ENCODE measurements at places on chromosomes 5 and 9.

- DNase-seq, result peak; percentile 94
Measured at GRCh38 chr5:181260720-181261319, at the start of gene TRIM52. Gene TRIM52, minus strand, starts transcription at chr5:181261143. Its CDS starts 330 bp downstream, at chr5:181260813.

- no peak for DNase-seq
Measured at GRCh38 chr9:100739666-100740065, 161.8 kb downstream of the CAVIN4 start.

- no peak for DNase-seq
Measured at GRCh38 chr5:178642351-178642909, 15.6 kb upstream of the CLK4 start.

GRCh38 chr5:127667926-127668325 is 19.0 kb downstream of the CTXN3 start:
- DNase-seq, result no peak

GRCh38 chr5:109273594-109273993 is 136.2 kb downstream of the PJA2 start:
- DNase-seq, result no peak

- DNase-seq, result no peak
Measured at GRCh38 chr5:141941779-141942178, 16.2 kb downstream of the PCDH12 start.

DNA sequence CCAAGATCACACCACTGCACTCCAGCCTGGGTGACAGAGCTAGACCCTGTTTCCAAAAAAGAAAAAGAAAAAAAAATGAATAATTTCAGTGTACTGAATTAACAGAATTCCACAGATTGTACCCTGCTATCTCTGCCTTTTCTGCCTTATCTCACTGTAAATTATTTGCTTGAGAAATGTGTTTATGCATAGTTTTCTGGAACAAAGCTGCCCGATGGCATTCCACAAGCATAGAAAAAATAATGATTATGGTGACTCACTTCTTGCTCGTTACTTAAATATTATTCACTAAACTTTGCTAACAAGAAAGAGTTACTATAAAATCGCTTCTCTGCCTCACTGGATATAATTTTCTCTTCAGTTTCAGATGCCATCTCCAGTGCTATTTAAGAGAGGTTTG is 88.7 kb upstream of the FAM169A start:
- no peak for DNase-seq

- DNase-seq, result no peak
Measured at GRCh38 chr5:107023732-107024131, 647.0 kb downstream of the EFNA5 start.

GRCh38 chr5:133200256-133200655 is 148.4 kb downstream of the HSPA4 start:
- DNase-seq, result no peak

DNA sequence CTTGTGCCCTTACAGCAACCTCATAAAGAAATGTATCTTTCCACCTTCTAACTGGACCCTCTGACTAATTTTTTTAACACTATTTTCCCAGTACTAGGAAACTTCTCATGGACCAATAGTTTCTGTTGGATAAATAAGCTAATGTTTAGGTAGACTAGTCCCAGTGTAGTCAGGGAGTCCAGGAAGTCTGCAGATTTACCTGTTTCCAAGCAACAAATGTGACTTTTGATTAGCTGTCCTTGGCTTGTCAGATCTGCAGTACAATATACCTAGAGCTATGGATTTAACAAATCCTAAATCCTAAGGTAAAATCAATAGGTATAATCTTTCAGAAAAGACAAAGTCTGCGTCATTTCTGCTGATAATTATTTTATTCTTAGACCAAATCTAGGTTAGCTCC is 55.7 kb downstream of the FAM174A start:
- no peak for DNase-seq

- DNase-seq, result no peak
Measured at GRCh38 chr5:68710514-68710913, 383.3 kb upstream of the SLC30A5 start.

- DNase-seq, result no peak
Measured at GRCh38 chr9:135223831-135224230, 136.4 kb downstream of the OLFM1 start.

DNA sequence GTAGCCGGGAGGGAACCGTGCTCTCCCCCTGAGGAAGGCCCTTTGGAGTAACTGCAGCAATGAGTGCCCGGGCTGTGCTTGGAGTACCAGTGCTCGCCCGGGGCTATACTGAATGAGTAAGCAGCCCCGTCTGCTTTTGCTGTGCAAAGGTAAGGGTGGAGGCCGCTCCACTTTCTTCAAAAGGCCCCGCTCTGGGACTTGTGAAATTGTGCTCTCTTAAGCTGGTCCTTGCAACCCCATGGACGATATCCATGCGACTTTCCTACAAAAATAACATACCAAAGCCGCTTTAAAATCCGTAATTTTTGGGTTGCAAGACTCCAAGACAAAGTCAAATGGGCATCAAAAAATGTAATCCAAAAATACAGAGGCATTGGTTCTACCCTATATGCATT is 578 bp upstream of the TNFAIP8 start:
- no peak for DNase-seq

- no peak for DNase-seq
Measured at GRCh38 chr5:141040093-141040770, 10.9 kb upstream of the PCDHB1 start.

GRCh38 chr5:173743641-173744343 is 127.3 kb upstream of the BOD1 start:
- no peak for DNase-seq

GRCh38 chr5:123950701-123951581 is 439.0 kb downstream of the CSNK1G3 start:
- DNase-seq, result no peak

- no peak for DNase-seq
Measured at GRCh38 chr5:127423173-127423798, 94.2 kb upstream of the PRRC1 start.

- no peak for DNase-seq
Measured at GRCh38 chr5:65790371-65791163, 68.6 kb downstream of the NLN start.

- DNase-seq, result no peak
Measured at GRCh38 chr5:135993880-135994636, 34.7 kb upstream of the TGFBI start.

DNA sequence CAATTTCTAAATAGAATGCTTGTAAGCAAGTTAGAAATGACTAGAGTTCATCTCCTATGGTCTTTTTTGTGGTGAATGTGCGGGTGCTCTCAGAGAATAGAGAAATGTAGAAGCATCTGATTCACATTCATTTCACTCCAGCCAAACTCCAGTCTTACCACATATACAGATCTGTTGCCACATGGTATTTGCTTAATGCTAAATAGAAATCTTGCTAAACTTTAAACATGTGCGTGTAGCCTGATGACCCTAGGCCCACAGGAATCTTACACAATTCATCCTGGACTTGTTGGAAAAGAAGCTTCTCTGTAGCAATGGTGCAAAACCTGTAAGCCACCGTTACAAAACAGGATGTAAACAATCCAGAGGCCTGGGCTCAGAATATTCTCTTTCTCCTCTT is 135.2 kb downstream of the PCSK1 start:
- DNase-seq, result no peak

DNA sequence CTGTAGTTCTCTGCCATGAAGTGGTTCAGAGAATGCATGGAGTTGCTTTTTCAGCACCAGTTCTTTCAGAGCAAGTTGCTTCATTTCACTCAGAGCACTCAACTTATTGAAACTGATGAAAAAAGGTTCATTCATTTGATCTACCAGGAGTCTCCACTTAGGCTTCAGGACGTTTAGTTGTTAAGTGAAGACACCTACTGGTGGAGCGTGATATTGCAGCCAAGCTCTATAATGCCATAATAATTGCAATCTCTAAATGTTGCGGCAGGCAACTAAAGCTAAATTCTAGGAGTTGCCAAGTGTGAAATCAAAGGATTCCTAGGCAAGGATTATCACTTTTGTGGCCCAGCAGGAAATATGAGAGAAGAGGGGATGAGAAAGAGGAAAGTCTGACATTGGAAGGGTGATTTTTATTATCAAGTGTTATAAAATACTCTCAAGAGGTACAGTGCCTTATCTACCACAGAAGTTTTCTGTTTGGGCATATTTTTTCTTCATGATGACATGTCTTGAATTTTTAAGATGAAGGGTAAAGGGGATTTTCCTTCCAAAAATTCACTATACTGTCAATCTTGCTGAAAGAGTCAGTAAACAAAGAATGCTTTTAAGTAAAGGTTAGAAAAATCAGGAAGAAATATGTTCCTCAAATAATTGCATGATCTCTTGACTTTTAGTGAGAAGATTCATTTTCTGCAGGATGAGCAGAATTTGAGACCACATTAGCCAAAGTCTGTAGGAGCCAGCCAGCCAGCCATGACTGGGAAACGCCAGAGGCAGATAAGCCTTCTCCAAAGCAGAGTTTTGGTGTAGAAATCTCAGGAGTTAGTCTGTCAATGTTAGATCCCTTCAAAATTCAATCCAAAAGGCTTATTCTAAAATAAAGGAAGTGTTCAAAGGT is 83.4 kb downstream of the SH3PXD2B start:
- DNase-seq, result no peak

GRCh38 chr5:32276173-32276853 is 36.4 kb downstream of the MTMR12 start:
- no peak for DNase-seq

- DNase-seq, result peak; percentile 54
Measured at GRCh38 chr5:170484847-170485615, 18.8 kb upstream of the KCNIP1 start.

DNA sequence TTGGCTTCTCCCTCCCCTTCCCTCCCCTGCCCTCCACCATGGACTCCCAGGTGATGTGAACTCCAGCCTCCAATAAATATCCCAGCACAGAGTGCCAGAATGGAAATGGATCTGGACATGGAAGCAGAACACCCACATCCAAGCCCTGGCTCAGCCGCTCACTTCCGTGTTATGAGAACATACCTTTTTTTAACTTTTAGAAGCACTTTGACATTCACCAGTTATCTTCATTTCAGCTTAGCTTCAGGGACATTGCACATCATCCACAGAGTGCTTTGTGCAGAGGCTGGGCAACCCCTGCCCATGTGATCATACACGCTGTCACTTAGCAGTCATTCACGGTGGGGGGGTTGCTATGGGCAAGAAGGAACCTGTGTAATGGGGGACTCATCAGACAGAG is 9.1 kb downstream of the AFAP1L1 start:
- no peak for DNase-seq

- DNase-seq, result no peak
Measured at GRCh38 chr5:32711681-32712480, 760 bp downstream of the NPR3 start.
